ENCODE measurements at places on chromosomes 5 and 9.

- DNase-seq = no peak
Observed at GRCh38 chr5:150879358-150879757, 25.4 kb downstream of the ZNF300 start.

DNA sequence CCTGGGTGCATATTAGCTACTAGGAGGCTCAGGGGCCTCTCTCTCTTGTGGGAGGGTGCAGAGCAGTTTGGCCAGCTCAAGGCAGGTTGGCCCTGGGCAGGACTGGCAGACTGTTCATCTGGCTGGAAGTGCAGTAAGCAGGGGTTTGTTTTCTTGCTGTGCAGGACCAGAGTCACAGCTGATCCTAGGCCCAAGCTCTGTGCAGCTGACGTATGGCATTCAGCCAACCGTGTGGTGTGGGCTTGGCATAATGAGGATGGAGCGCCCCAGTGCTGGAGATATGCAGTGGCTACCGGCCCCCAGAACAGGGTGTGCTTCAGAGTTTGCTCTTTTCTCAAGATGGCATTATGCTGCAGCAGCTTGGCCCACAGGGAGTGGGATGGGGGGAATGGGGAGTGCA, 31.0 kb upstream of the PHF24 start:
- no peak for DNase-seq

DNA sequence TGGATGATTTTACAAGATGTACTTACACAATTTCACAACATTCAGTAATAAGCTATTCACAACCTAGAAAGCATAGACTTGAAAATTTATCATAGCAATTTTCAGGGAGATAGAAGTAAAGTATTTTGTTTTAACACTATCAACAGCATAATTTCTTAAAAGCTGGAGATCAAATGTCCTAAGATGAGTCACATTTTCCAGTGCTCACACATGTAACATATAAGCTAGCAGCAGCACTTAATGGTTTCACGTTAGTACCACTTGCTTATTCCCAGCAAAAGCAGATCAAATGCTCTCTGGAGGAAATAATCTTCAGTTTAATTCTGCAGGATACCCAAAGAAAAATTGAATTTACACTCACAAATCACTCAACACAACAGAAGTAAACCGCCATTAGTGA, 6.5 kb downstream of the OR13C8 start:
- no peak for DNase-seq

DNA sequence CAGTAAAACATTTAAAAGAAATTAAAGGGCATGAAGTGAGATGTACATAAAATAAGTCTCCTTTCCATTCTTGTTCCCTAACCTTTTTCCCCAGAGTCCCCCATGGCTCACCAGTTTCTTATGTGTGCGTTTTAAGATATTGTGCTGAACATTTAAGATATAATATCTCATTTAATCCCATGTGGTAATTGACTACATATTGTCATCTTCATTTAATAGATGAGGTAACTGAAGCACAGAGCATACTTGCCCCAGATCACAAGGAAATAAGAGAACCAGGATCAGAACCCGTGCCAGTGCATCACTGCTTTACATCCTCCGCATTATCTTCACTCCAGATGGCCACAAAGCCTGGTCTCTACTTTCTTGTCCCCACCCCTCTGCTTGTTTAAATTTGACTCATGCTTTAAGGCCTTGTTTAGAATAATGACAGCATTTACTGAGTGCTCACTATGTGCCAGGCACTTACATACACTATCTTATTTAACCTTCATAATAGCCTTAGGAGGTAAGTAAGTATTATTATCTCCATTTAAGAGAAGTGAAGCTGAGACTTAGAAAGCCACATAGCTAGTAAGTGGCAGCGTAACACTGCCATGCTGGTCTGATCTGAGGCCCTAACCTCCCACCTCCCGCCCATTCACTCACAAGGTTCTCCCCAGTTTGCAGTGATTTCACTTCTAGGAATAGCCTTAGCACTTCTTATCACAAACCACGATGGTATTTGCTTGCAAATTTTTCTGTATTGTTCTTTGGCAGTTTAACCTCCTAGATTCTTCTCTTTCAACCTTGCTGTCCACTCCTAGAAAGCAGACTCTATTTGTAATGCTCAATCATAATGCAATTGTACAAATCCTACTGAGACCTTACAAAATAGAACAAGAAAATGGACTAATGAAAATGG, 78.4 kb upstream of the IL6ST start:
- no peak for DNase-seq

GRCh38 chr9:133980864-133981588, 11.1 kb downstream of the VAV2 start:
- DNase-seq = no peak

DNA sequence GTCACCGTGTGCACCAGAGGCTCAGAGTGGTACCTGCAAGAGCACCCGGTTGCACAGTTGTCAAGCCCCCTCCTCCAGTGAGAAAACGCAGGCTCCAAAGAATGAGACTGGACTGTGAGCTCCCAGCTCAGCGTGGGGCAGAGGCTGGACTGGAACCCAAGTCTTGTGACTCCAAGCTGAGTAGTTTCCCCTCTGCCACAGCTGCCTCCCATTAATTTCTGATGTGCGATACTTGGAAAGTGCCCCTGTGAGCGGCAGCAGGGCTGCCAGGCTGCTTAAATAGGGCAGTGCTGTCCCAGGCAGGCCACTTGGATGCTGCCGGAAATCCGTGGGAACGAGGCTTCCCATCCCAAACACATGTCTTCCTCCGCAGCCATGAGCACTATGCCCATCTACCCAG, 62.2 kb upstream of the ANGPTL2 start:
- DNase-seq = no peak

Data from Kasumi-1 (cell line).